K562 (cell line): ENCODE measurements at places on chromosomes 7 and 10. TPM values are rescaled to one million over a fixed set of nuclear protein-coding genes. Genes with fewer than 3 reads are reported as not detected.

The DMBT1 gene
- 0.07 TPM in 2 replicates for total RNA-seq

The IPMK gene
- 3.5 and 3.6 TPM in 2 replicates for total RNA-seq

The ABCB4 gene
- 0.27 and 0.73 TPM in 2 replicates for total RNA-seq

The PLAU gene
- total RNA-seq: 4.1 and 4.4 TPM in 2 replicates

The PVRIG gene
- total RNA-seq: 0.64 TPM in 1 of 2 replicates, not detected in the other

GRCh38 chr10:110843031-110843430, 28.7 kb upstream of the PDCD4 start:
- peaks cover 10% of the 10 kb centered on the region for H3K4me1 ChIP-seq
- no peak for DNase-seq

- H3K4me1 ChIP-seq: no peaks in the 10 kb centered on the region
- no peaks in the 10 kb centered on the region for H3K36me3 ChIP-seq
- H3K27ac ChIP-seq: no peak overlapping the region
Observed at GRCh38 chr7:37674531-37674930, 9.0 kb upstream of the GPR141 start.

DNA sequence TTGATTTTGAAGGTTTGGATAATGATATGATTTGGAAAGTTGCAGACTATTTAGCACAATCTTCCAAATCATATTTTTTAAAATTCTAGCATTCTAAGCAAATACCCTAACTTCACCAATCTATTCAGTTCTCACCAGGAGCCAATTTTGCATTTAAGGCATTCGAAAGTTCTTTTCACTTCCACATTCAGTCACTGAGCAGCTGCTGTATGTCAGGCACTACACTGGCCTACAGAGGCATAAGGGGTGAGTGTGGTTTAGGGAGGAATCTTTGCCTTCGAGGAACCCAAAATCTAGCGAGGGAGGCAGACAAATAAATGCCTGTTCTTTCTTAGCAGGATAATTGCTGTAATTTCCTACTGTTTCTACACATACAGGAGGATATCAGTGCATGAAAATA, 10.7 kb upstream of the UCN3 start:
- H3K4me1 ChIP-seq: no peaks in the 10 kb centered on the region
- H3K4me3 ChIP-seq: no peak overlapping the region
- no peak for DNase-seq
- H3K27me3 ChIP-seq: no peaks in the 10 kb centered on the region
- no peak overlapping the region for H3K27ac ChIP-seq

GRCh38 chr10:96765406-96766240, 45.3 kb upstream of the PIK3AP1 start:
- no peak overlapping the region for H3K27ac ChIP-seq
- H3K27me3 ChIP-seq: no peaks in the 10 kb centered on the region
- no peak overlapping the region for H3K4me3 ChIP-seq
- DNase-seq: peak; percentile 57
- peaks cover 9% of the 10 kb centered on the region for H3K4me1 ChIP-seq

DNA sequence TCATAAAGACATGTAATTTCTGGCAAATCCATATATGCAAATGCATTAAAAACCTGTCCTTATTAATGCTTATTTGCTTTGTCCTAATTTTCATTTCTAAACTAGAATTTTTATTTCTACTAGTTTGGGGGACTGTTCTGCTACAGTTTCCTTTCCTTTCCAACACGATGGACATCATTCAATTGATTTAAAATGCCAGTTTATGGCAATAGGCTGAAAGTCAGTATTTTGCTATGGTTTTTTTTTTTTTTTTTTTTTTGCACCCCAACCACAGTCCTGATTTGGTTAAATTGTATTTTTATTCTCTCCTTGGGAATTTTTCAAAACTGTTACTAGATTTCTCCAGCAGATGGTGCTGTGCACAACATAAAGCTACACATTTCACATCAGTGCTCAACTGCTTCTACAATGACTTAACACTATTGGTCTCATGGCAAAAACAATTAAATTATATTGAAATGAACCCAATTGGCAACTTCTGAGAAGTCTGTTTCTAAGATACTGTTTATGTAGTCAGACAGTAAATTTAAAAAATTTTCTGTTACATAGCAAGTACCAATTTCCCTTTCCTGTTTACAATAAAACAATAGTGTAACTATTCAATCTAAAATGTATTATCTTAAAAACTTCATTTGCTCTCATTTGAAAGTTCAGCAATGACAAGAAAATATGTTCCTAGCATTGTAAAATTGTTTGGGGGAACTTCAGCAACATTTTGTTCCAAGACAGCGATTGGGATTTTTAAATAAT, 193.8 kb upstream of the CCDC6 start:
- no peaks in the 10 kb centered on the region for H3K27me3 ChIP-seq
- H3K4me1 ChIP-seq: no peaks in the 10 kb centered on the region
- H3K27ac ChIP-seq: peak overlapping the region; percentile 54; the same call in 1 of the 3 replicates

DNA sequence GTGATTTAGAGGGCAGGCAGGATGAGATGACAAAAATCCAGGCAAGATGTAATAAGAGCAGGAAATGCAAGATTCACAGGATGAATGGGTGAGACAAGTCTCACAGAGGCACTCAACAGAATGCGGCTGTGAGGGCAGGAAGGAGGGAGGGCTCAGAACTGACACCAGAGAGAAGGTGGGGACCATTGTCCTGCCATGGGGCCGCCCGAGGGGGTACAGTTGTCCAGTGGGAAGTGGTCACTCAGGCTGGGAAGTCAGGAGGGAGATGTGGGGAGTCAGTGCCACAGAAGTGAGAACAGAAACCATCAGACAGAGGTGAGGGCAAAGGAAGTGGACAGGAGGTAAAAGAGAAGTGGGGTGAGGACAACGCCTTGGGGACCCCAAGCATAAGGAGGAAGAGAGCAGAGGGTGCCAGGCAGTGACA, 8.9 kb downstream of the HIP1 start:
- no peaks in the 10 kb centered on the region for H3K27me3 ChIP-seq
- no peak overlapping the region for H3K4me3 ChIP-seq
- H3K36me3 ChIP-seq: peaks cover 5% of the 10 kb centered on the region; the same call in 2 of the 3 replicates

DNA sequence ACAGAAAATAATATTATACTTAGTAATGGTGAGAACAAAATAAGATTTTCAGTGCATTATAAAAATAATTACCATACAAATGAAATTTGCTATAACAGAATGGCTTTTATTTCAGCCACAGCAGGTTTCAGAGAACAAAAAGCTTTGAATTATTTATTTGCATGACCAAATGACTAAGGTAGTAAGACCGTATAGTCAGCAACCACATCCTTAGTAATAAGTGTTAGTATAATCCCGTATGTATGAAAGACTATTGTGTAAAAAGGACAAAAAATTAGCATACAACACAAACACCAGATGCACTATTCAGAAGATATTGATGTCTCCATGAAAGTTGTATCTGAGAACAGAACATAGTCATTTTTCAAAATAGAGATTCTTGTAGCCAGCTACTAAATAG, 12.2 kb downstream of the PDZD8 start:
- H3K27me3 ChIP-seq: no peaks in the 10 kb centered on the region
- peaks cover 10% of the 10 kb centered on the region; the same call in 2 of the 3 replicates for H3K36me3 ChIP-seq

GRCh38 chr10:82668221-82668895, 793.4 kb downstream of the NRG3 start:
- no peak for DNase-seq
- no peaks in the 10 kb centered on the region for H3K27me3 ChIP-seq
- no peaks in the 10 kb centered on the region for H3K36me3 ChIP-seq
- H3K4me3 ChIP-seq: no peak overlapping the region

DNA sequence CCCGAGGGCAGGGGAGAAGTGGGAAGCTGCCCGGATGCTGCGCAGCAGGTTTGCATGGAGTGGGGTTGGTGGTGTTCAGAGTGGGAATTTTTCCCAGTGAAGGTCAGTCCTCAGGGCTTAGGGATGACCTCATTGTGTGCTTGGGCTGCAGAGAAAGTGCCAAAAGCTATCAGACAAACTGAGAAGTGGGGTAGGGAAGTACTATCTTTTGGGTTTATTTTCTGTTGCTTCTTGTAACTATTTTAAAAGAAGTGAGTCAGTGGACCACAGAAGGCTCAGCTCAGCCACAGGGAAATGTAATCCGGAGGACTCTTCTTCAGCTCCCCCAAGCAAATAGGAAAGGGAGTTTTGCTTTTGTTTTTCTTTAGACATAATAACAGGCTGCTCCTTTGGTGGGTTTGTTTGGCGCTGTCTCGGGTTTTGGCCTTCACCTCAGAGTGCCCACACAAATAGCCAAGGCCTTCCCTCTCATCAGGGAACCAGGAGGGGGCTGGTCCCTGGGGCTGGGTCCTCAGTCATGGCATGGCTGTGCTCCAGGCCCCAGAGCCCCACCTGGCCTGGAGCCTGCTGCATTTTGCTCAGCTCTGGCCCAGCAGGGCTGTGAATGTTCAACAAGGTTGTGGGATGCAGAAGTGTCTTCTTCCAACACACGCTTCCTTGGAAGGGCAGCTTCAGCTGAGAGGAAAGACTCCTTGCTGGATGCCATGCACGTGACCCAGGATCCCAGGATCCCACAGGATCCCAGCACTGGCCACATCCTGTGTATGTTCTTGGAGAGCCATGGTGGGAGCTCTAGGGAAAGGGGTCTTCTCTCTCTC, 5.4 kb upstream of the FAM170B start:
- H3K27me3 ChIP-seq: no peaks in the 10 kb centered on the region
- no peak for DNase-seq
- H3K4me1 ChIP-seq: peaks cover 3% of the 10 kb centered on the region; the same call in 2 of the 3 replicates
- H3K36me3 ChIP-seq: no peaks in the 10 kb centered on the region
- H3K27ac ChIP-seq: no peak overlapping the region

GRCh38 chr7:96998333-96998732, 7.0 kb upstream of the DLX6 start:
- no peak overlapping the region for H3K27ac ChIP-seq
- H3K4me1 ChIP-seq: no peaks in the 10 kb centered on the region
- no peaks in the 10 kb centered on the region for H3K36me3 ChIP-seq
- H3K4me3 ChIP-seq: no peak overlapping the region
- H3K27me3 ChIP-seq: peaks cover 70% of the 10 kb centered on the region
